Nucleus accumbens (tissue), 56 donors: ENCODE measurements at places on chromosomes 5 and 9.

- DNase-seq, result no peak
Observed at GRCh38 chr5:89230178-89230577, 347.2 kb upstream of the MEF2C start.

- DNase-seq, result no peak
Observed at GRCh38 chr5:68746643-68747420, 347.0 kb upstream of the SLC30A5 start.

DNA sequence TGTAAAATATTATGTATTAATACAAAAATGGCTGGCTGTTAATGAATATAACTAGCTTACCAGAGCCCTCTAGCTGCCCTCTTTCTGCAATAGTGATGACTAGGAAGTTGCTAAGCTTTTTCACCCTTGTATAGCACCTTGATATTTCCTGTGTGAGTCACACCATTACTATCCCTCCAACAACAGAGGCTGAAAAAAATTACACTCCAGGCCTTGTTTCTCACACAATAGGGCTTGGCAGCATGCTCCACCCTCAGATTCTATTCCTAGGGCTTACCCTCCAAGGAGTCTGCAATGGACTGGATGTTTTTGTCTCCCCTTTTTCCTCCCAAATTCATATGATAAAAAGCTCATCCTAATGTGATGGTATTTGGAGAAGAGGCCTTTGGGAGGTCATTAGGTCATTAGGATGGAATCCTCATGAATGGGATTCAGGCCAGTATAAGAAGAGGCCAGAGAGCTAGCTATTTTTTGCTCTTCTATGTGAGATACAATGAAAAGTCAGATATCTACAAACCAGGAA, 184.6 kb upstream of the MAP1B start:
- DNase-seq, result no peak

GRCh38 chr9:112554516-112554915, 67.9 kb downstream of the KIAA1958 start:
- no peak for DNase-seq

GRCh38 chr5:59039296-59040023, 456.6 kb downstream of the RAB3C start:
- DNase-seq, result no peak

DNA sequence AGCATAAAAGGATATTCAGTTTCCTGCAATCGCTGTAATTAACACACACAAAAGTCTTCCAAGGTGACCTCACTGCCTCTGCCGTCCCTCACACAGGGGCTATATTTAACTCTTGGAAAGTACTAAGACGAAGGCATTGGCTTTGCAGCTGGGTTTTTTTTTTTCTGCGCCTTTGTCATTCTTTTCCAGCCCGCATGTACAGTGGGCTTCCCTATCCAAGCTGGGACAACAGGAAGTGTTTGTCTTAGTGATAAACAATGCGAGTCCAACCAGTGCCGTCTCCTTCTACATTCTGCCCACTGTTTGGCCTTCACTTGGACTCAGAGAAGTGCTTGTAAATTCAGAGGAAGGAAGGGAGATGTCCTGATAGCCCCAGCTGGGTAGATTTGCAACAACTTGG, 17.6 kb downstream of the AFAP1L1 start:
- DNase-seq, result no peak
